ENCODE measurements at places on chromosomes 12 and 14. TPM values are rescaled to one million over a fixed set of nuclear protein-coding genes. Genes with fewer than 3 reads are reported as not detected.

GRCh38 chr14:104267895-104268294, 129.5 kb downstream of the KIF26A start:
- no peak for DNase-seq

DNA sequence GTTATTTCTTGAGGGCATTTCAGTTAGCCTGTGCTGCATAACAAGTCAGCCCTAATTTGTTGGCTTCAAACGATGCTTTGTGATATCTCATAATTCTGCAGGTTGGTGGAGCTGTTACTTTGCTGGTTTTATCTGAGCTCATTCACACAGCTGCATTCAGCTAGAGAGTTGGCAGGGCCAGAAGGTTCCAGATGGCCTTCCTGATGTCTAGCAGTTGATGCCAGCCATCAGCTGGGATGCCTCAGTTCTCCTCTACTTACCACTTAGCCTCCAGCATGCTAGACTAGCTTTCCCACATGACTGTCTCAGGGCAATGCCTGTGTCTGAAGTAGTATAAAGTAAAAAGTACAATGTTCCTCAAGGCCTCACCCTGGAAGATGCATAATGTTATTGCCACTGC, 130.6 kb downstream of the SLC35F4 start:
- no peak for DNase-seq

DNA sequence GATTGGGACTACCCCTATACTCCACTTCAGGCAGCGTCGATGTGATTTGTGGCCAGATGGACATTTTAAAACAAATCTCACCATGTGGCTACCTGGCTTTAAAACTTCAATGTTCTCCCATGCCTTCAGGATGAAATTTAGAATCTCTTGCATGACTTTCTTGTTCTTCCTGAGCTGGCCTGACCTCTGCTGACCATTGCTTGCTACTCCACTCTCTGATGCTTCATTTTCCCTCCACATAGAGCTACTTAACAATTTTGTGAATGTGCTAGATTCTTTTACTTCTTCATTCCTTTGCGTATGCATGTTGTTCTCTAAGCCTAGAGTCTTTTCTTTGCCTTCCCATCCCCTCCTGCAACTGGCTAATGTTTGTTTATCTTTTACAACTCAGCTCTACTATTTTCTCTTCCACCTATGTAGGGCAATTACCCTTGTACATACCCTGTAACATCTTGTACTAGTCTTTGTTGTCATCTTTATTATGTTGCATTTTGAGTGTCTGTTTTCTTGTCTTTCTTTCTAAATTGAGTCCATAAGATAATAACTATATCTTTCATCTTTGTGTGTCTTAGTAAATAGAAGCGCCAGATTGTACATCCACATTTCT, 41.2 kb downstream of the YLPM1 start:
- DNase-seq = no peak

- DNase-seq = no peak
These were observed 22.0 kb downstream of the OR5AU1 start for GRCh38 chr14:21133901-21134300.

The ITGB7 gene
- total RNA-seq = 5.8 TPM

DNA sequence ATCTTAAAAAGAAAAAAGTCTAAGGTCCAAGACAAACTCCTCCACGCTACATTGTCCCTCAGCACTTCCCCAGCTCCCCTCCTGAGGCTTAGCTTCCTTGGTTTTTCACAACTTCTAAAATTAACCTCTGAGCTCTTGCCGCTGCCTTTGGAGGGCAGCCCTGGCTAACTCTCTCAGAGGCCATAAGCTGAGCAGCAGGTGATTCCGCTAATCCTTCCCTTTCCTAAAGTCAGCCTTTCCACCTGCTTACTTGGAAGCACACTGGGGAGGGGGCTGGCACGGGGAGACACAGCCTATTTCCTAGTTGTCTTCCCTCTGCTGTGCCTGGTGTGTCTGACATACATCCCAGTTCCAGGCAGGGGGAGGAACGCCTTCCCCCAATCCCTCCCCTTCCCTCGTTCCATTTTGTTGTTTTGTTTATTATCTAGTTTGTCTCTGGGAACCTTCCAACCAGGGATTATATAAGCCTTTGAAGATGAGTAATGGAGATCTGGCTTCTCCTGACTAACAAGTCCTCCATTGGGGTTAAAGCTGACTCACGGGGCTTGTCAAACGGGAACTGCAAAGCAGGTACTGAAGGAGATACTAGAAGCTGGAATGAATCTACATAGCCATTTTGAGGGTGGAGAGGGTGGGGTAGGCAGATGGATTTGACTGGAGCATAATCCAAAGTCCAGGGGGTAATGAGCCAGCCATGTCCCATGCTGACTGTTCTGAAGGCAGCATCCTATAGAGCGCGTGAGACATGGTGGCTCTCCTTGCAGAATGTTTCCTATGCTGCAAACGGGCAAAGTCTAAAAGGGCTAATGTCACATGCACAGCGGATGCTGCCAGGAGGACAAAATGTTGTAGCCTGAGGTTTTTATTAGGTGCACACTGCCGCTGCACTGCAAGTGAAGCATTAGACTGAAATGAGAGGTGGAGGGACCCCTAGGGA, 230.8 kb downstream of the FOXN3 start:
- DNase-seq = peak; percentile 49

The TEX22 gene
- 2.6 TPM for total RNA-seq

GRCh38 chr12:125983094-125983783, 918.0 kb downstream of the AACS start:
- peak; percentile 83 for DNase-seq

- DNase-seq = no peak
These were observed 65.7 kb downstream of the PIK3C2G start for GRCh38 chr12:18327036-18327435.

DNA sequence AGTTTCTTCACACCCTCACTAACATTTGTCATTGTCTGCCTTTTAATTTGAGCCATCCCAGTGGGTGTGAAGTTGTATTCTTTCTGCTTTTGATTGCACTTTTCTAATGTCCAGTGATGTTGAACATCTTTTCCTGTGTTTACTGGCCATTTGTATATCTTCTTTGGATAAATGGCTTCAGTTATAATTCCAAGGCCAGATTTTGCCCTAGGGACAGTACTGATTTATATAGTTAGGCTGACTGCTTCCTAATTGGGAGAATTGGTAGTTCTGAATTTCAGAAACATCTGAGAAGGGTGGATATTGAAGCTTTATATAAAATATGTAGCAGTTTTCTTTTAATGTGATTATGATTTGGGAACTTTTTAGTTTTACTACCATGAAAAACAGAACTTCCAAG, 97.4 kb downstream of the BORCS5 start:
- DNase-seq = no peak

DNA sequence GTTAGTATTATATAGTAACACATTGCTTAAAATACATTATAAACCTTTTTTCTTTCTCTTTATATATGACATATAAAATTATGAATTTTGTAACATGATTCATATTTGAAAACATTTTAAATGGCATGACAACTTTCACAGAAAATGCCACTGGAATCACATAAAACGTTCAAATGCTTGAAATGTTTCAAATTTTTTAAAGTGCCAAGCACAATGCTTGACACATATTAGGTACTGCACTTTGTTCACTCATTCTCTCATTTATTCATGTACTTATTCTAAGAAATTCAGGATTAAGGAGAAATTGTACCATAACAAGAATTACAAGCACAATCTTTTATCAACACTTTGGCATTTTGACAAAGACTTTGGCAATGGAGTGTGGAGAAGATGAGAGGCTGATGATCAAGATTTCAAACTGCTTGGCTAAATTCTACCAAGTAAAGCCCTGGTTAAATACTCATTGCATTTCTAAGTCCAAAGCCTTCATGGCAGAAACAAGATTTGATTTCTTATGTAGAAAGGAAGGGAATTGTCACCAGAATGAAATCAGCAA, 232.2 kb downstream of the C12orf50 start:
- no peak for DNase-seq

DNA sequence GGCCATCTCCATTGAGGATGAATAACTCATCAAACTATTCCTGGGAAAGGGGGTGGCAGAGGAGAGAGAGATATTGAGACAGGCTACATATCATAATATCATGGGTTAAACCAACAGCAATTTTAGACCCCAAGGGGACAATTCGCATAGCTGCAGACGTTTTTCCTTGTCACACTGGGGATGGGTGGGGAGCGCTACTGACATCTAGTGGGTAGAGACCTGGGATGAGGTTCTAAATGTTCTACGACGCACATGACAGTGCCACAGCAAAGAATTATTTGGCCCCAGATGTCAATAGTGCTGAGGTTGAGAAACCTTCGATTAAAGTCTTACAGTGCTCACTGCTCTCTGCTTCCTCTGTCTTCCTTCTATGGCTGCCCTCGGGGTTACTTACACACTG, 425.6 kb downstream of the NRXN3 start:
- DNase-seq = no peak

The KERA gene
- not detected for total RNA-seq

GRCh38 chr14:70780396-70781075, 28.8 kb downstream of the MAP3K9 start:
- no peak for DNase-seq

DNA sequence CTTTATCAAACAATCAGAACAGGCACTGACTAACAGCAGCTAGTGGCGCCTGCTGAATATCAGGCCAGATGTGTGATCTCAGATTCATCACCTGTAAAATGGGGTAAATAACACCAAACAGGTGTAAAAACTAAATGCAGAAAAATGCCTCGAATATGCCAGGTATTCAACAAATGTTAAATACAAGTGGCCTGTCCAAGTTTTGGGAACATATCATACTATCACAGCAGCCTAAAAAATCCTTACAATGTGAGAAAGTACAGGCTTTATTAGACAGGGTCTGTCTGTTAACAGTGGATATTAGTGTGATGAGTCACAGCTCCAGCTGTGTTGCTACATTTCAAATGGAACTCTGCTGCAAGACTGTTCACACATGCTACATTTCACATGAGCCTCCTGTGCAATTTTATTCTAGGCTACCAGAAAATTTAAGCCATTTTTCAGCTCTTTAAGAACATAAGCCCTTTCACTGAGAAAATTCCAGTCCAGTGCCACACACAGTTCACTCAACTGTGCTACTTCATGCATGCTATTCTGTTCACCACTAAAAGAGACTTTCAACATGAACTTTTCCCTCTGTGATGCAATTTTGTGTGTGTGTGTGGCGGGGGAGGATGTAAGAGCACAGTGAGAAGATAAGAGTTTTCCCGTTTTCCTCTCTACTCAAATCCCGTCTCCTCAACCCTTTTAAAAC, 56.7 kb downstream of the MSRB3 start:
- DNase-seq = peak; percentile 25

GRCh38 chr14:68103853-68104252, 284.3 kb downstream of the RAD51B start:
- no peak for DNase-seq

- DNase-seq = no peak
These were observed 25.9 kb downstream of the RHOF start for GRCh38 chr12:121767525-121768016.

DNA sequence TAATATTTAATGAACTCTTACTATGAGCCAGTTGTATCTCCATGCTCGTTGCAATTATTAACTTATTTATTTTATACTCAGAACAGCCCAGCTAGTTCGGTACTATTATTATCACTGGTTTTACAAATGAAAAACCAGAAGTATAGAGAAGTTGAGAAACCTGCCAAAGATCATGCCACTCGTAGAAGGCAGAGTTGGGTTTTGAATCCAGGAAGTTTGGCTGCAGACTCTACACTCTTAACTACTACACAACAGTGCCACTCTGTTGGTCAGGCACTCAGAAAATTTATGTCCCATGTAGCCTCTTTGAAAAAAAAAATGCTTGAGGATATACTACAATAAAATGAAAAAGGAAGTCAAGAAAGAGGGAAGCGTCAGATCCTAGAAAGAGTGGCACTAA, 71.5 kb upstream of the ARID2 start:
- no peak for DNase-seq

The LRRC23 gene
- 13.1 TPM for total RNA-seq

- no peak for DNase-seq
These were observed 75.4 kb upstream of the PWP1 start for GRCh38 chr12:107610021-107610859.

DNA sequence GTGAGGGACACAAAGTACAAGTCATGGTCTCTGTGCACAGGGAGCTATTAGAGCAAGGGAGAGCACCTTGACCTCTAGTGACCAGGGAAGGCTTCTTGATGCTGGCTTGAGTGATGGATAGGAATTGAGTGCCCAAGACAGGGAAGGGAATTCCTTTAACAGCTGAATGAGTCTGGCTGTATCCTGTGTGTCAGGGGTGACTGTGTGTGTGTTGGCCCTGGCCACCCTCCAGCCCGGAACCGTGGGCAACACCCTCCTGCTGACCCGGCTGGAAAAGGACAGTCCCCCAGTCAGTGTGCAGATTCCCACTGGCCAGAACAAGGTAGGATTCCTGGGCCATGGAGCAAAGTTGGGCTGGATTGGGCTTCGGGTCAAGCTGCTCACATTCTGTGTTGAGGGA, 5.5 kb upstream of the PFDN5 start:
- no peak for DNase-seq

The KCNC2 gene
- total RNA-seq = not detected

- DNase-seq = no peak
These were observed 131.4 kb upstream of the OR4E1 start for GRCh38 chr14:21804981-21805380.

GRCh38 chr14:69244946-69245345, 15.0 kb upstream of the GALNT16 start:
- DNase-seq = no peak

The AVPR1A gene
- 0.98 TPM for total RNA-seq

DNA sequence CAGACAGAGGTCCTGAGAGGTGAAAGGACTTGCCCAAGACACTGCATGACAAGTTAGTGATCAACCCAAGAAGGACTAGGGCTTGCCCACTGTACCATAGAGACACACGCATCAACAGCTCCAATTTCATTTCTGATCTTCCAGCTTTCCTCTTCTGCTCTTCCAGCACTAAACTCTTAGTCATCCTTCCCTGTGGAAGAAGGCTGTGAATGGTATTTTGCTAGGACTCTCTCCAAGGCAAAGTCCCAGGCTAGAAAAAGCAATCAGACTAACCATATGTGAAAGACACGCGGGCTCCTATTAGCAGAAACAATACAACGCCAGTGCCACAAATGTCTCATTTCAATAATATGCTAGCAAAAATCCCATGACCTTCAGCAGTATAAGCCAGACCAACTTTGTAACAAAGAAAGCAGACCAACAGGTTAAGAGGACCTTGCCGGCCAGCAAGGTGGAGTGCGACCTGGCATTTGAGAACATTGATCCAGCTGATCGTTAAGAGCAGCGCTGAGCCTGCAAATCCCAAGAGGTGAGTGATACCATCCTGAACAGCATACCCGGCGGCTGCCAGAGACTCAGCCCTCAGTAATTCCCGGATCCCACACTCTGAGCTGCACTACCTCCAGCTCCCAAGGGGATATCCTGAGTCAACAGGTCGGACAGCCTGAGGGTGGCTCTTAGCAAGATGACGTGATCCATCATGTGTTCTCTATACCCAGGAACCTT, 132.5 kb downstream of the FOXN3 start:
- DNase-seq = no peak

- DNase-seq = no peak
These were observed 301.5 kb upstream of the FBXO33 start for GRCh38 chr14:39733741-39734140.

- DNase-seq = no peak
These were observed 8.0 kb downstream of the GSG1 start for GRCh38 chr12:13095266-13095995.

The KIF21A gene
- 26.4 TPM for total RNA-seq

All from mucosa of gallbladder (tissue), 1 donor.